Fibroblast of the aortic adventitia (primary cell): ENCODE measurements at places on chromosomes 16 and 17.
A peak's percentile ranks its signal among the peaks of the same experiment; 100 is the strongest.

- peak; percentile 61 for DNase-seq
These were observed 439.8 kb downstream of the SOX9 start for GRCh38 chr17:72560303-72561247.

- no peak for DNase-seq
These were observed 55.9 kb downstream of the STX8 start for GRCh38 chr17:9519583-9520272.

- peak; percentile 22 for DNase-seq
These were observed 24.1 kb upstream of the SPNS3 start for GRCh38 chr17:4409659-4410058.

GRCh38 chr17:61406971-61407911 is 7.6 kb downstream of the TBX2 start:
- no peak for DNase-seq

DNA sequence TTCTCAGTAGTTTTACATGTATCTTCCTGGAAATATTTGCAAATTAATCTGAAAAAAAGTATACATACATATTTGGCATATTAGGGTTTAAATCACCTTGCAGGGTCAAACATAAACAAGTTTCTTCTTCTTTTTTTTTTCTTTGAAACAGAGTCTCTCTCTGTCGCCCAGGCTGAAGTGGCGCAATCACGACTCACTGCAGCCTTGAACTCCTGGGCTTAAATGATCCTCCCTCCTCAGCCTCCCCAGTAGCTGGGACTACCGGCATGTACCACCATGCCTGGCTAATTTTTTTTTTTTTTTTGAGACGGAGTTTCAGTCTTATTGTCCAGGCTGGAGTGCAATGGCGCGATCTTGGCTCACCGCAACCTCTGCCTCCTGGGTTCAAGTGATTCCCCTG is 12.6 kb upstream of the FUS start:
- DNase-seq = no peak

DNA sequence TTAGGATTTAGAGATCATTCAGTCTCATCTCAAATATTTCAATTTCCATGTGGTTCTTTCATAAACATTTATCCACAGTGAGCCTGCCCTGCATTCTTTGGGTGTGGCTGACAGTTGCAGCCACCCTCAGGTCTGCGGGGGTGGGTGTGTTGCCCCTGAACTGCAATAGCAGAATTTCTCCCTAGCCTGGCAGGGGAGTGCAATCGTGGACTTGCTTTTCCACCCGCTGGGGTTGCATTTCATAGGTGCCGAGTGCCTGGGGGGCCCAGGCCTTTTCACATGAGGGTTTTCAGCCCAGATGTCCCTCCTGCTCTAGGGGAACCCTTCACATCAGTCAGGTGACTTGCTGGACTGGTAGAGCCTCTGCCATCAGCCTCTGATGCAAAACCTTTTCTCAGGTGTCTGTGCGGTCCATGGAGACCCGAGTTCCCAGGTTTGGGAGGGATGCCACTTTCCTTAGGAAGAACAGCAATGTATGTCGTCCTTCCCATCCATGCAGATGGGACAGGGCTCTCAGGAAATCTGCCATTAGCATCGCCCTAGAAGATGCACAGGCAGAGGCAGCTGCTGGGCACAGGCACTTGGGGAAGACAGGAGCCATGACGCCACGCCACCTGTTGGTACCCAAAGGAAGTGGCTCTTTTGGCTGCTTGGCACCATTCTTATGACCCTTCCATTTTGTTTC is 2.4 kb upstream of the USP36 start:
- DNase-seq = peak; percentile 37

DNA sequence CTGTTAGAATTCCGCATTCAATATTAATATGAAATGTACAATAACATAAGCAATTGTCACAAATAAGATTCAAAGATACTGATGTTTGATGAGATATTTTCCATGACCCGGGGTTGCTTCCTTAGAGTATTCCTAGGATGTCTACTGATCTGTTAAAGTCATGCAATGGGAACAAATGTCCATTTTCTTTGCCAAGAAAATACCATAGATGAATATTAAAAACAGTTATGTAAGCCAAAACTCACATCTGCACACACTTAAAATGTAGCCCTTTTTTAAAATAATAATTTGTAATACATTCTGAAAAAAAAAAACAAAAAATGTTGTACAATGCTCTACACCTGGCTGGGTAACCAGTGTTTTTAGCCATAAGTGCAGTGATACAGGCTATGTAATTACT is 259.4 kb upstream of the AXIN2 start:
- peak; percentile 11 for DNase-seq

DNA sequence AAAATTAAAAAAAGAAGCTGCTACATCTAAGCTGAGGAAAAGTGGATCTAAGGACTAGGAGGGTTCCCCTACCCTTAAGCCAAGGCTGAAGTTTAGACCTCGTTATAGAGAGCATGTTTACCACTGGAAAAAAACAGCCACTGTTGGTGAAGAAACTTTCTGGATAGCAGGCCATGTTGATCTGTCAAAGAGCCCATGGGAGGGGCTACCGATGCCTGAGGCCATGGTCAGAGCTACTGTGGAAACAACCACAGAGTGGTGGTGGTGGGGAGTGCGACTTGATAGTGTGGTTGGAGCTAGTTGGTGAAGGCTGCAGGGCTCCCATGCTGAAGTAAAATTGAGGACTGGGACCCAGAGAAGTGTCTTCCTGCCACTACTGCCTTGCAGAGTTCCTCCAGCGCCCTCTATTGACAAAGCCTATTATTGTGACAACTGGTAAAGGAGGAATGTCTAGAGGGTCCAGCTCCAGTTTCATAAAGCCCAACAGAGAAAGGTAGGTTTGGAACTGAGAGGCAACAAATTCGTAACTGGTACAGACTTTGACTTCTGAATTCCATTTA is 12.7 kb upstream of the FAM20A start:
- DNase-seq = peak; percentile 68

- DNase-seq = no peak
These were observed 4.0 kb downstream of the PRAC1 start for GRCh38 chr17:48718227-48718760.

DNA sequence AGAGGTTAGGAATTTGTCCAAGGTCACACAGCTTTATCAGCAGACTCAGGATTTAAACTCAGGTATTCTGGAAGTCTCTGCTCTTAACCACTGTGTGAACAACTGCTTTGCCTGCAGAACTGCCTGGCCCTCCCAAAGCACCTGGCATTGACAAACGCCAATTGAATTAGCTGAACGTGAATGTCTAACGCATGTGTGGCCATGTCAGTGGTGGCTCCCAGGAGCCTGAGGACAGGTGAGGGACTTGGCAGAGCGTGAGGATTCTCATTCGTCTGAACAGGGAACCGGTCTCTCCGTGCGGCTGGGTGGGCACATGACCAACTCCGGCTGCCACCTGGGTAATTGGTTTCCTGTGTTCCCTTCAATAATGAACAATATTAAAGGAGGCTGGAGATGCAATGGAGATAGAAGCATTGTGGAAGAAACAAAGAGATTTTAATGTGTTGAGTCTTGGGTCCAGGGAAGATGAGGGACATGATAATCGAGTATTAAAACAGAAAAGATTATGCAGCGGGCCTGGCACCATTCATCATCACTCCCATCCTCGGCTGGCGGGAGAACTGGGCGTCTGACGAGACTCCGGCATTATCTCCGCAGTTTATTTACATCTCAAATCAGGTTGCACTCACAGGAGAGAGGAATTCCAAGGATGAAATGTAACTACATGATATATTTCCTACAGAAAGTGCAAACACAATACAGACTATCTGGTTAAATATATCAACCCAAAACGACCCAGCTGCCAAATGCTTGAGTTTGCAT is 113.5 kb downstream of the NPIPB5 start:
- no peak for DNase-seq

GRCh38 chr17:77616254-77616731 is 342.2 kb upstream of the TNRC6C start:
- no peak for DNase-seq

DNA sequence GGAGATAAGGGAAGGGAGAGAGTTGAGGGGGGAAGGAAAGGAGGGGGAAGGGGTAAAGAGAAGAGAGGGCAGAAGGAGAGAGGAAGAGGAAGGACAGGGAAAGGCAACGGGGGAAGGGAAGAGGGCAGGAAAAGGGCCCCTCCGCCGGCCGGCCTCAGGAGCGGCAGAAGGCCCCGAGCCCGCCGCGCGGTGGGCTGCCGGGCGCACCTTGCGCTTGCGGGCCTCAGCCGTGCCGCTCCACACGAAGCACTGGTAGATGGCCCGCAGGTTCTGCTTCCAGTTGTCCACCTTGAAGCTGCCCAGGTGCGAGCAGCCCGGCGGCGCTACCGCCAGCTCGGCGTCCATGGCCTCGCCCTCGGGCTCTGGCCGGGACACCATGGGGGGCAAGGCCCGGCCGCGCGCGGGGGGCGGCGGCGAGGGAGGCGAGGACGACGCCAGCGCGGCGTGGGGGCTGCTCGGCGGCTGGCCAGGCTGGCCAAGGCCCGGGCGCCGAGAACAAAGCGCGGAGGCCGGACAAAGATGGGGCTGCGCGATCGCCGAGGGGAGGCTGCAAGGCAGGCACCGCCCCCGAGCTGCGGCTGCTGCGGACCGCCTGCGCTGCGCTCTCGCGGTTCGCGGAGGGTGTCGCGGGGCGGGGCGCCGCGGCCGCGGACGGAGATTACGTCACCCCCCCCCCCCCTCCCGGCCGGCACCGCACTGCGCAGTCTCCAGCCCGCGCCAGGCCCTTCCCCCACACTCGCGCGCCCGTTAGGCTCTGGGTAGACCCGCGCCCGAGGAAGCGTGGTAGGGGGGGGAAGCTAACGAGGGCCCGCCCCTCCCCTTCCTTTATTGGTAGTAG is at the start of gene USP22:
Gene USP22, minus strand, starts transcription at position 554 of the 838 bp plus-strand sequence. Its CDS starts 176 bp downstream, at position 378.
- no peak for DNase-seq

DNA sequence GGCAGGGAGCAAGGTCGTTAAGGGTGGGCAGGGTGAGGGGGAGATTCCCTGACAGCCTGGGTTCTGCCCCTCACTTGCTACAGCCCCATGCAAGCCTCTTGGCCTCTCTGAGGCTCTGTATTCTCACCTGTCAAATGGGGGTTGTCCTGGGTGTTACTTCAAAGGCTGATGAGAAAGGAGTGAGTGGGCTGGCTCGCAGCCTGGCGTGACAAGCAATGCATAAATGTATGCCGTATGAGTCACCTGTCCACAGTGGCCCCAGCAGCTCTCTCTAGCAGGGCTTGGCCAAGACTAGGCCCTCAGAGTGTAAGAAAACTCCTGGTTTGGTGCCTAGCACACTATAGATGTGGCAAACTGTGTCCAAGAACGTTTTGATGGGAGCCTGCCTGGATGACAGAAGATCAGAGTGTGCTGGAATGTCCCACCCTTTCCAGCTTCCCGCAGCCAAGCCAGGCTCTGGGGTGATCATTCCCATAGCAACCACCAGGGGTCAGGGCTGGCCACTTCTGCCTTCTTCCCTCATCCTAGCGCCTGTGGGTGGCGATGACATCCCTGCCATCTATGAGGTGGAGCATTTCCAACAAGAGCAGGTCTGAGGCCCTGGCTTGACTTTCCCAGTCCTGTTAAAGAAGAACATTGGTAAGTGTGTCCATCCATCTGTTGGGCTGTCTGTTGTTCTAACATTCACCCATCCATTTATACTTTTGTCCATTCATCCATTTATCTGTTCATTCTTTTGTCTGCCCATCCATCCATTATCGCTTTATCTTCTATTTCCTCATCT is 37.2 kb upstream of the ADGRG1 start:
- DNase-seq = peak; percentile 94

DNA sequence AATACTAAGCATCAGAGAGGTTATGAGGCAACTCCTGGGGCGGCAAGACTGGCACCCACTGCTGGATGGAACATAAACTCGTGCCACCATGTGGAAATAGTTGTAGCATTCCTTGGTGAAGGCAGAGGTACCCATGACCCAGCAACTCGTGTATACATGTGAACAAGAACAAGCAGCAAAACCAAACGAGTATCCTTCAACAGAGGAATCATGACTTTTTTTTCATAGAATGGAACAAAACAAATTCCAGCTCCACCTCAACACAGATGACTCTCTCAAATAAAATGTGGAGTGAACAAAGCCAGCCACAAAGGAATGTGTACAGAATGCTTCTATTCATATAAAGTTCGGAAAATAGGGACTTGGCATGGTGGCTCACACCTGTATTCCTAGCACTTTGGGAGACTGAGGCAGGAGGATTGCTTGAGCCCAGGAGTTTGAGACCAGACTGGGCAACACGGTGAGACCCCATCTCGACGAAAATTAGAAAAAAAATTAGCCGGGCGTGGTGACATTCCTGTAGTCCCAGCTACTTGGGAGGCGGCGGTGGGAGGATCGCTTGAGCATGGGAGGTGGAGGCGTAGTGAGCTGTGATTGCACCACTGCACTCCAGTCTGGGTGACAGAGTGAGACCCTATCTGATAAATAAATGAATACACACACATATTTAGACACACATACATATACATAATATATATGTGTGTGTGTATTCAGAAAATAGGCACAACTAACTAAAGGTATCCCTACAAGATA is 35.3 kb downstream of the B9D1 start:
- peak; percentile 86 for DNase-seq

- no peak for DNase-seq
These were observed 6.3 kb upstream of the RAB37 start for GRCh38 chr17:74730491-74731346.

DNA sequence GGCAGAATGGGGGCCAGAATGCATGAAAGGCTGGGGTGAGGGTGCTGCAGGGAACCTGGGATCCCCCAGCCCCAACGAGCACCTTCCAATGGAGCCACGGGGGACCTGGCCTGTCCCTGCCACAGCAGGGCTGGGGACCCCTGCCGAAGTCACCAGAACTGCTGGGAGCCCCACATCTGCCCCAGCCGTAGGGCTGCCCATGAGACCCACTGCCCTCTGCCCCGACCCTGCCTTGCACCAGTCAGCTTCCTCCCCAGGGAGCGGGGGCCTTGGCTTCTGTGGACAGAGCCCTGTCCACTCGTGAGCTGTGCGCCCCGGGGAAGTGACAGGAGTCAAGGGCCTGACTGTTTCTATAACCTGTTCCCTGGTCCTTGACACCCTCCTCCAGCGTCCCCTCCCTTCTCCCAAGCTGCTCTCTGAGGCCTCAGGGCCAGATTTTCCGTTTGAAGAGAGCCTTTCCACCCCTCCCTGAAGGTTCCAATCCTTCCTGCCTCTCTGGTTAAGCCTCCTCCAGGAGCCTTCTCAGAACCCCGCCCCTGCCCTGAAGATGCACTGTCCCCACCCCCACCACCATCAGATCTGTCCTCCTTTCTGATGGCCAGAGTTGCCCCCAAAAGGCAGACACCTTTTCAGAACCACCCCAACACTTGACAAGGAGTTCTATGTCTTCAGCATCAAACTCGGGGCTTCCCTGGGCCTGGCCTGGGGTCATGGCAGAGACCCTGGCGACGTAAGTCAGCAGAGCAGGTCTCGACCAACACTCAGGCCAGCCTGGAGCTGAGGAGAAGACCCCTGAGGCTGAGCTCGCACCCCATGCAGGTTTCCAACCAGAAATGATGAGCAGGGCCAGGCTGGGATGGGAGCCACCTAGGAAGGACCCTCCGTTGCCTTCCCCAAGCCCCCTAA is 10.7 kb upstream of the PRR29 start:
- no peak for DNase-seq

GRCh38 chr16:28873543-28874201 is 4.6 kb upstream of the ATP2A1 start:
- no peak for DNase-seq
